ENCODE measurements at places on chromosomes 7 and 10.

GRCh38 chr10:32147730-32148129 lies 91.5 kb upstream of the KIF5B start:
- no peak for DNase-seq

DNA sequence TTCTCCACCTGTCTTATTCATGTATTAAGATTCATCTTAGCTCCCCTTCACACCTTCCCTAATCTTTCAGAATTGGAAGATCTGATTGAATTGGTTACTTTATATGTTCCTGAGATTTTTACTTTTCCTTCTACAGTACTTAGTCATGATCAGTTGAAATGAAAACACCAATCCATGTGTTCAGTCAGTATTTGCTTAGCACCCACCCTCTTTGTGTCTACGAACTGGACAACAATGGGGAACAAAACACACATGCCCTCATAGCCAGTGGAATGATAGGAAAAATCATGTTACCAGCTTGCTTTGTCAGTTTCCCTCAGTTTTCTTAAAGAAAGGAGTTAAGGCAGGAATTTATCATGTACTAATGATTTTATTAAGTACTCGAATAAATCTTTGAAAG lies 2.0 kb downstream of the MASTL start:
- DNase-seq: no peak

DNA sequence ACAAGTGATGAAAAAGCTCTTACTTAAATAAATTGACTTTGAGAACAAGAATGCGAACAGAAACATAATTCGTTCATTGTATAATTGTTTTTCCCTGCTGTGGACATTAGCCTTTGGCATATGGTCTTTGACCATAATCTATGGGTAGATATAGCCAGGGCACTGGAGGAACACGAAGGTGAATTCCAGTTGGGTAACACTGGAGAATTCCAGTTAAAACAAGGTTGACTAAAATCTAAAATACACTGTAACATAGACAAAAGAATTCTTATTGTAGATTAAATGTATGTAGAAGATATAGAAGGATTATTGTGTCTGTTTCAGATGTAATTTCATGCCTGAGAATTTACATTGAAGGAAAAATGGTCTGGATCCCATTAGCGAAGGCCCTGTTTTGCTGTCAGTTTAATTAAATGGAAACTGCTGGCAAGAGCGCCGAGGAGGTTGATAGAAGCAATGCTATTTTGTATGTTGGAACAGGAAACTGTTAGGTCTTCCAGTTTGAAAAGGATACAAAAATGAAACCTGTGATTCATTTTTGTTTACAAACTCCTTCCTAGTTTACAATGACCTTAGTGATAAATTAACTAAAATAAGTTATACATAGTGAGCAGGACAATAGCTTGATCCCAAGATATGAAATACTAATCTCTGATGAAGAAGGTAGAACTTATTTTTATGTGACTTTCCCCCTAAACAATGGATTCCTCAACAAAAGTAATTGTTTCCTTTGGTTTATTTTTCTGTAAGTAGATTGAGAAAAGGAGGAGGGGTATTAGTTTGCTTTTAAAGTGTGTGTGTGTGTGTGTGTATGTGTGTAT lies 68.9 kb downstream of the ARID5B start:
- no peak for DNase-seq

- peak; percentile 44 for DNase-seq
Observed at GRCh38 chr10:2509081-2509531, 558.2 kb upstream of the PFKP start.

DNA sequence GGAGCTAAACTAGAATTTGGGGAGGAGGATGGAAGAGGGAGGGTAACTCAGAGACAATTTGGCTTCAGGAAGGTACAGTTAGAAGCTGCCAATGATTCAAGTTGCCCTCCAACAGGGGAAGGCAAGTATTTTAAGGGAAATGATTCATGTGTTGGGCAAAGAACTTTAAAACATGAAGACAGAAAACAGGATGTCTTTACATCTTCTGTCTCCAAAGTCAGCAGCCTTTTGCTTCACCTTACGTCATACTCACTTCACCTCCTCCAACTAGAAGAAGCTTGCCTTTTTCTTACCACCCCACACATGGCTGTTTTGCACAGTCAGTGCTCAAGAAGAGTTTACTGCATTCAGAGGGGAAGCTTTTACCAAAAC lies 36.1 kb downstream of the PPP1R3C start:
- DNase-seq: peak; percentile 27

GRCh38 chr7:1187127-1187526 lies 27.1 kb upstream of the ZFAND2A start:
- DNase-seq: no peak

DNA sequence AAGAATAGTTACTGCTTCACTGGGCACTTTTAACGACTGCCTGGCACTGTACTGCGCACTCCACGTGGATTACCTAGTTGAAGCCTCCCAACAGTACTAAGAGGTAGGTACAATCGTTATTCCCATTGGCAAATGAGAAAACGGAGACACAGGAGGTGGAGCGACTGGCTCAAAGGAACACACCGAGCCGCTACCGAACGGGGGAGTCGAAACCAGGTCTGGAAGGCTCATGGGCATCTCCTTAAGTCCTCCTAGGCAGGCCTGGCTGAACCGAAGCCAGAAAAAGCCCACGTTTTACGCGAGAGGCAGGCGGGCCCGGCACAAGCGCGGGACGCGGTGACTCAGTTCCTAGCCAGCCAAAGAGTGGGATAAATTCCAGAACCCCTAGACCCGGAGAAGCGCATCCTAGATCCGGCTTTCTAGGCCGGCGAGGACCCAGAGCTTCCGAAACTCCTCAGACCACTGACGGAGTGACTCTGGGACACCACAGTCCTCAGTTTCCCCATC lies 472 bp downstream of the PDAP1 start:
- DNase-seq: peak; percentile 89

- no peak for DNase-seq
Observed at GRCh38 chr7:94442639-94443038, 47.9 kb downstream of the COL1A2 start.

- DNase-seq: no peak
Observed at GRCh38 chr7:19116121-19117090, 1.0 kb downstream of the TWIST1 start.

GRCh38 chr7:148222721-148223120 lies 367.8 kb upstream of the C7orf33 start:
- no peak for DNase-seq

DNA sequence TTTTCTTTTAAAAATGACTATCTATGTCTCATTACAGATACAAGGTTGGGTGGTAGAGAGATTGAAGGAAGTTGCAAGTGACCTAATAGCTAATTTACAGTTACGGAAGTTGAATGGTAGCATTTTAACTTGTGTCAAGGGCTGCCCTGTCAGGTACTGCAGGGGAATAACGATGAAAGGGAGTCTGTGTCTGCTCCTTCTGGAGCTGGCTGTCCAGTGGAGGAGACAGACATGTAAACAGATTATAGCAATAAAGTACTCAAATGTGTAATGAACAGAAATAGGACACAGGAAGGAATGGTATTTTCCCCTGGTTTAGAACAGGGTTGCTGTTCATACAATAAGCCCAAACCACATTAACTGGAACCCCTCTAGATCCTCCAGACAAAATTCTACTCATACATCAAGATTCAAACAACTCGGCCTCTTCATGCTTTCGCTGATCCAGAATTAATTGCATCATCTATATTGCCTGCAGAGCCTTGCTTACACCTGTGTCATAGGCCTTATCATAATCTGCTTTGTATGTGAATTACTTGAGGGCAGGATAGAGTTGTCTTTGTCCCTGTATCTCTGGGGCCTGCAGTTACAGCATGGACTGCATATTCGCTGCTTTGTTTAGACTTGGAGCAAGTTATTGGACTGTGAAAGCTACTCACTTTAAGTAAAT lies 42.8 kb downstream of the AUTS2 start:
- DNase-seq: no peak
